Activated CD4-positive, alpha-beta T cell treated with anti-CD3 and anti-CD28 coated beads, Interleukin-2, amount 10 ng/mL, durations not matched to agents 24 days and 14 days (primary cell): ENCODE measurements at places on chromosomes 5 and 9. TPM values are rescaled to one million over a fixed set of nuclear protein-coding genes. Genes with fewer than 3 reads are reported as not detected.
A peak's percentile ranks its signal among the peaks of the same experiment; 100 is the strongest.

- no peak for DNase-seq
Measured at GRCh38 chr5:156694598-156694997, 155.5 kb upstream of the PPP1R2B start.

LIFR gene
- total RNA-seq = 0.12 TPM in 2 replicates

DNA sequence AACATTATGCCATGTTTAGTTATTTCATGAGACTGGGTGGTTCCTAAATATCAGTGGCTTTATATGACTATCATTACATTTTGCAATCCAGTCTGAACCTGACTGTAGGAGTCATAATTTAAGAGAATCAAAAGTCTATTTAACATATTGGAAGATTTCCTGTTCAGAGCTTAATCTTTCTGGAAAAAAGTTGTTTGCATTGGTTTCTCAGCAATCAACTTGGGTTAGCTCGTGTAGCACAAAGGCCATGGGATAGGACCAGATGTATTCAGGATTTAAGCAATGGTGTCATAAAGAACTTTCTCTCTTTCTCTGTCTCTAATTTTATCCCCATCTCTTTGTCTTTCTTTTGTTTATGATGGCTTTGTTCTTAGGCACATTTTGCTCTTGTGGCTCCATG lies 296.0 kb upstream of the KCNN2 start:
- DNase-seq = no peak

- DNase-seq = peak; percentile 68
Measured at GRCh38 chr5:55993013-55993412, 1.8 kb downstream of the IL6ST start.

GRCh38 chr5:149285153-149285552 lies 13.5 kb downstream of the AFAP1L1 start:
- no peak for DNase-seq

- peak; percentile 85 for DNase-seq
Measured at GRCh38 chr9:35903049-35903448, 3.0 kb upstream of the HRCT1 start.

- DNase-seq = peak; percentile 84
Measured at GRCh38 chr5:55226027-55226933, 835 bp downstream of the MCIDAS start.

DNA sequence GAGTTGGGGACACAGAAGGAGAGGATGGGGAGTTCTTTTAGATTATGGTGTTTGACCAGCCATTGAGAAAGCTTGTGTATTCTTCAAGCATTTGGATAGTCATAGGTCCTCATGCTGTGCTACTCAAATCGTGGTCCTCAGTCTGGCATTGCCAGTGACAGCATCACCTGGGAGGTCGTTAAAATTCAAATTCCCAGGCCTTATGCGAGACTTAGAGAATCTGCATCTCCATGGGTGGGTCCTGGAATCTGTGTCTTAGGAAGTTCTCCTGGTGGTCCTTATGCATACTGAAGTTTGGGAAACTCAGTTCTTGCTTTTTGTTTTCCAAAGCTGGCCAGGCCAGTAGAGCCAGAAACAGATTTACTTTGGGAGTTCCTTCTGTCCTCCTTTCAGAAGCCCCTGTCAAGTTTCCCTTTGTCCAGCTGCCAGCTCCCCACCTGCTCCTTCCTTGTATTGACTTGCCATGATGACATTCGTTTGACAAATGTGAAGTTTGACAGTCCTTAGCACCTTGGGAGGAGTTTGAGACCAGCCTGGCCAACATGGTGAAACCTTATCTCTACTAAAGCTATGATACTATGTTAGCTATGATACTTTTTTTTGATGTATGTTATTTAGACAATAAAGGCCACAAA lies 95.6 kb downstream of the PALM2AKAP2 start:
- DNase-seq = no peak

DNA sequence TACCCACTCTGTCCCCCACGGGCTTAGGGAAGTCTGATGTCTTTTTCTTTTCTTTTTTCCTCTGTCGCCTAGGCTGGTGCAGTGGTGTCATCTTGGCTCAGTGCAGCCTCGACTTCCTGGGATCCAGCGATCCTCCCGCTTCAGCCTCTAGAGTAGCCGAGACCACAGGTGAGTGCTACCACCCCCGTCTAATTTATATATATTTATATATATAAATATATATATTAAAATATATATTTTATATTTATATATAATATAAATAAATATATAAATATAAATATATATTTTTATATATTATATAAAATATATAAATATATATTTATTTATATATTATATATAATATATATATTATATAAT lies 3.3 kb upstream of the ANXA2R start:
- no peak for DNase-seq

- DNase-seq = no peak
Measured at GRCh38 chr5:9898319-9898718, 268.2 kb upstream of the TAS2R1 start.

DNA sequence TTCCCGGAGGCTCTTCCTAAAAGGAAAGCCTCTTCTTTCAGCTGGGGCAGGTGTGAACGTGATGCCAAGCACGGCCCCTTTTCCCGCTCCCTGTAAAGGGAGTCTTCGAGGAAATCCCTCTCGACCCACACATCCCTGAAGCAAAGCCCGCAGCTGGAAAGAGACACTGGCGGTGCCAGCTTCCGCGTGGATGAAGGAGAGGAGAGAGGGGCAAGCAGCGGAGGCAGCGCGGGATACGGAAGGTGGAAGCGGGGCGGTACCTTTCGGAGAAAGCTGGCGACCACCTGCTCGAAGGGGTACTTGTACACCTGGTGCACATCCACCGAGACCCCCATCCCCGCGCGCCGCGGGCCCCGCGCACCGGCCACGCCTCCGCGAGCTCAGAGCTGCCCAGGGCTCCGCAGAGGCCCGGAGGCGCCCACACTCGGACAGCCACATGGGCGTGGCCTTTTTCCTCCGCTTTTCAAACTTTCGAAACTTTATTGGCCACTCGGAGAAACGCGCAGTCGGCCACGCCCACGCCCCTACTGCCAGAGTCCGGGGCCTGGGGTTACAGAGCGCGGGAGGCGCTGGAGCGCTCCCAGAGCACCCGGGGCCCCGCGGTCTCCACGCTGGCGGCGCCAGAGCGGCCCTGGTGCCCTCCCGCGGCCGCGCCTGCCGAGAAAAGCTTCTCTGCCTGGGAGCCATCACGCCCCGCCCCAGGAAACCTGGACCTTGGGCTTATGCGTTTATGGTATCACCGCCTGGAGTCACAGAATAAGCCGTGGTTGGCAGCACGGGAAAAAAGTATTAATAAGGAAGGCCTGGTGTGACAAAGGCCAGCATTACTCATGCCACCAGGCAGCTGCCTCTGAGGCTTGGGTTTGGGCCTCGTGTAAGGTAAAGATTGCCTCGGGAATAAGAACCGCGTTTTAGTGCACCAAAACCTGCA lies at the start of gene PRELID2:
Gene PRELID2 (minus strand): TSS at position 426 of the 931 bp plus-strand sequence. CDS start 91 bp downstream, at position 335.
- peak; percentile 88 for DNase-seq

- peak; percentile 73 for DNase-seq
Measured at GRCh38 chr9:19471737-19472648, 63.2 kb downstream of the ACER2 start.

DNA sequence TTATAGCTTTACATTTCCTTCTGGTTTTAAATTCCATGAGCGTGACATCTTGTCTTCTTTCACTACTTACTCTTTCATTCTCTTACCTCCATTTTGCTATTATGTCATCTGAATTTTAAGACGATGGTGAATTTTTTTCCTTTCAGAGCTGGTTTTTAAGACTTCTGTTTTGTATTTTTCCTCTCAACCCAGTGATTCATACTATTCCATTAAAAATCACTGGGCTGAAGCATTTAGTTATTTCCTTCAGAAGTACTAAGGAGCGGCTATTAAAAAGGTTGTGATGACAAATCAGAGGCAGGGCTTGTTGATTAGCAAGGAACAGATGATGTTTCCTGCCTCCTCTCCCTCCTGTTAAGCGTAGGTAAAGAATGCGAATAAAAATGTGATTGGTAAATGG lies 16.5 kb downstream of the AGXT2 start:
- DNase-seq = no peak

DNA sequence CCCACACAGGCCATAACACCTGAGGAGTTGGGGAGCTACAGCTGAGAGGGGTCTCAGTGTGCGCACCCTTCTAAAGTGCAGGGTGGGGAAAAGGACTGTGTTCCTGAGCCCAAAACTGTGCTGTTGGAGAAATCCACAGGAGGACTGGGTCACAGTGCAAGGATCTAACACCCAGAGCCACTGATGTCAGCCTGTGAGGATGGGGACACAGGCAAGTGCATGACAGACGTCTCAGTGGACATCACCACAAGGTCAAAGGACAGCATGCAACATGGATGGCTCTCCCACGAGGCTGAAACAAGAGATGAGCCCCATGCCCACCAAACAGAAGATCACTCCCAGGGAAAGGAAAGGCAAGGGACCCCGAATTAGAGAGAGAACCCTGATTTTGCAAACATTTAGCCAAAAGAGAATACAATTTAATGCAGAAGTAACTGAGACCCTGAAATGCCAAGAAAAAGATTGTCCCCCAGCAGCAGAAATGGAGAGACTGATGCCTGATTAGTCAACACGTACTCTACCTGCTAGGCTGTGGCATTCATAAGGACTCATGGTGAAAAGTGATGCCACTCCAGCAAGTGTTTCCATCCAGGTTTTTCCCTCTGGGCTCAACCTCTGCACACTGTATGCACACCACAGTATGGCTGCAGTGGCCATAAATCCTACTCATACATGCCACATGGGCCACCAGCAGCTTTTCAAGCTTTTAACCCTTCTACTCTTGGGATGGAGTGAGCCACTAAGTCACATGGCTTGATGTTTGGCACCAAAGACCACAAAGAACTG lies 14.2 kb downstream of the KLF9 start:
- DNase-seq = no peak

- peak; percentile 85 for DNase-seq
Measured at GRCh38 chr5:137752905-137753690, 1.1 kb downstream of the HNRNPA0 start.

- DNase-seq = no peak
Measured at GRCh38 chr5:78280261-78280660, 14.2 kb downstream of the AP3B1 start.

DNA sequence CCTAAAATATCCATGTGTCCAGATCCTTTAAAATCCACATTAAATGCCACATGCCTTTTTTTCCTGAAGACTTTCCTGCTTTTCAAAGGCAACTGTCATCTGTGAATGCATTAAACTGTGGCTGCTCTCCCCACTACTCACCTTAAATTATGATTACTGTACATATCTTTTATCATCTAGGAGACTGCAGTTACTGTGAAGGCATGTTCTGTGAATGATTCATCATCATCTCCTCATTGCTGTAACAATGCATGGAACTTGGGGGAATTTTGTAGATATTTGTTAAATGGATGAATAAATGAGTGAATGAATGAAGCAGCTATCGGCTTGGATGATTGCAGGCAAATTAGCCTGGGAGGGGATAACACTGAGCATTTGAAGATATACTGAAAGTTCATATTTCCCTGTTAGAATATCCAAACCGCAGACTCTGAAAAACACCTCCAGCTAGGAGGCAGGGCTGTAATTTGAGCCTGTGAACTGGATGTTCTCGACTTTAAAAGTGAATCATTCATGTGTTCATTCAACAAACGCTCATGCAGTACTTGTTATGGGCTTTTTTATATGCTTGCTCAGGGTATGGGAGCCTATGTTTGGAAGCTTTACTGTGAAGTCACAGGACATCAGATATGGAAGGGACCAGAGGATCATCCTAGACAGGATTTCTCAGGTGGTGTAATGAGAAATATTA lies 519.2 kb downstream of the KIF4B start:
- no peak for DNase-seq

DNA sequence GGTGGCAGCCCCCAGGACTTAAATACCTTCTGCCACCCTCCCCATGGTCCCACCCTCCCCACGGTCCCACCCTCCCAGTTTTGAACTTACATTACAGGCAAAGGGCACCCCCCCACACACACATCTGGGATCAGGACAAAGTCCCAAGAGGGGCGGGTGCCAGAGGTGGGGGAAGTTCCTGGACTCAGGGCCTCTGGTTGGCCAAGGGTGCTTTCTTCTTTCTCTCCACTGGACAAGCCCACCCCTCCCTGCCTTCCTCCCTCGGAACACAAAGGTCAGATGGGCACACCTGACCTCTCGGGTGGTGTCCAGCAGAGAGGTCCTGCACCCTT lies 19.1 kb upstream of the RALGDS start:
- no peak for DNase-seq
